ENCODE measurements at places on chromosomes 1 and 21.

DNA sequence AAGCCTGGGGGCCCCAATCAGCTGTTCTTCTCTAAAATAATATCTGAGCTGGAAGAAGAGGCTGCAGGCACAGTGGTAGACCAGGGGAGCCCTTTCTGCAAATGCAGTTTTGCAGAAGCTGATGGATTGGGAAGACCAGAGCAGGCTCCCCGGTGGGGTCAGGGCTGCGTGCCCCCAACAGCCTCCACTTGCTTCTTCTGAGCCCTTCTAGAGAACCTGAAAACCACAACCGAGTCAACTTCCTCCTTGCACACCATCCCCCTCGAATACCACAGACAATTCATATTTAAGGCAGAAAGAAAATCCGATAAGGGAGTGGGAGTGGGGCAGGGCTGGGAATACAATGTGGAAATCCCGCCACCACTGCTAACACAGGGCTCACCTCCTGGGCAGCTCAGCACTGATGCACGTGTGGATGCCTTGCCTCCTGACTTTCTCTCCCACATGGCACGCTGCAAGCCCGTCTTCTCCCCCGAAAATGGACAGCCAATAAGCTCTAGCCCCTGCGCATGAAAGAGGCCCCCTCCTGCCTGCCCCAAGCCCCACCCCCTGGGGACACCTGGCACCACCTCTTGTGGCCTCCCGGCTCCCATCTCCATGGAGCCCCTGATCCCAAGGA is 25.4 kb upstream of the ALDH4A1 start:
- DNase-seq = no peak

DNA sequence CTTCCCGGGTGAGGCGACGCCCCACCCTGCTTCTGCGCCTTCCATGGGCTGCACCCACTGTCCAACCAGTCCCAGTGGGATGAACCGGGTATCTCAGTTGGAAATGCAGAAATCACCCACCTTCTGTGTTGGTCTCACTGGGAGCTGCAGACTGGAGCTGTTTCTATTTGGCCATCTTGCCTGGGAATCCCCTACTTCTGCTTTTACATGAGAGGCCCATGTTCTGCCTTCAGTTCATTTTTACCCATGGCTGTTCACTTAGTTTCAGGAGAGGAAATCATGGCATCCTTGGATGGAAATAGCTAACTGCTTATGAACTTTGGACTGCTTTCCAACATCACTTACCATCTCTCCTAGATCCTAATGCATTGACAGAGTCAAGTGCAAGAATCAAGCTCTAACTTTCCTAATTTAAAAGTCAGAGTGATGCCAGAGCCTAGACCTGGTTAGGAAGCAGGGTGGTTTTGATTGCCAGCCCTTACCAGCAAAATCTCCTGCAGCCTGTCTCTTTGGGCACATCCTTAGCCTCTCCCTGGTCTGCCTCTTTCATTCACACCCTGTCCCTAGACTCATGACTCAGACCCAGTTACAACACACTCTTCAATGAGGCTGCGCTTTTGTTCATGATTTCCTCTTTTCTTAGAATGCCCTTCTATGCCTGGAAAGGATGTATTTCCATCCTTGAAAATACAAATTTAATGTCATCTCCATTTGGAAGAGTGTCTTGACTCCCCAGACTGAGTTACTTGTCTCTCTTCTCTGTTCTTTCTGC is 137.2 kb downstream of the KCTD3 start:
- no peak for DNase-seq

GRCh38 chr1:149967646-149968045 is 31.0 kb upstream of the MTMR11 start:
- no peak for DNase-seq

GRCh38 chr1:168783458-168784210 is 54.6 kb upstream of the DPT start:
- DNase-seq = no peak

GRCh38 chr1:153880962-153881361 is 41.8 kb downstream of the GATAD2B start:
- no peak for DNase-seq

DNA sequence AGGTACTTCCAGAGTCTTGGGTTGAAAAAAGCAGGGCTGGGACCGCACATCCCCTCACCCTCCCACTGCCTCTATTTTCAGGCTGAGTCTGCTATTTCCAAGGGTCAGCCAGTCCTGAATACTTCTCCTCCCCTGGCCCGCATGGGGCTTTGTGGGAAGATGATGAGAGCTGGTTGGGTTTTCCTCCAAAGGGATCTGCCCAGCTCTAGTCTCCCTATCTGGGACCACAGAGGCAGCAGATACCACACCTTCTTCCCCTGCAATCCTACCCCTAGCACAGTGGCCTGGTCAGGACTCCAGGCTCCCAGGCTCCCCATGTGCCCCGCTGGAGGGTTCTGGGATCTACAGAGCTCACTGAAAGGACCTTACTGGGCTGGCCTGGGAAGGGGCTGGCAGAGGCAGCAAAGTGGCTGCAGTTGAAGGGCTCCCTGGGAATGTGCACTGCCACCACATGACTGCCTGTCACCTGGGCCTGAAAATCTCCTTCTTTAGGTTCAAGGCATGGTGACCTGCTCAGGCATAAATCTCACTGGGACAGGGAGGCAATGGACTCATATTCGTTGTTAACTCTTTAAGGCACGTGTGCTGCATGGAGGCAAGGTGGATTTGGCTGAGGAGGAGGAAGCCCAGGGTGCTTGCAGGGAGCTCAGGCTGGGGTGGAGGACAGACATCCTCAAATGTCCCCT is 13.1 kb downstream of the CACNA1S start:
- DNase-seq = no peak

- no peak for DNase-seq
Observed at GRCh38 chr21:15090390-15090789, 25.6 kb upstream of the NRIP1 start.

- no peak for DNase-seq
Observed at GRCh38 chr1:2300004-2300771, 72.1 kb downstream of the SKI start.

- DNase-seq = no peak
Observed at GRCh38 chr1:56578963-56579875, at the start of gene PLPP3. Gene PLPP3 (minus strand): TSS chr1:56579563. CDS start chr1:56579016, 547 bp downstream.

DNA sequence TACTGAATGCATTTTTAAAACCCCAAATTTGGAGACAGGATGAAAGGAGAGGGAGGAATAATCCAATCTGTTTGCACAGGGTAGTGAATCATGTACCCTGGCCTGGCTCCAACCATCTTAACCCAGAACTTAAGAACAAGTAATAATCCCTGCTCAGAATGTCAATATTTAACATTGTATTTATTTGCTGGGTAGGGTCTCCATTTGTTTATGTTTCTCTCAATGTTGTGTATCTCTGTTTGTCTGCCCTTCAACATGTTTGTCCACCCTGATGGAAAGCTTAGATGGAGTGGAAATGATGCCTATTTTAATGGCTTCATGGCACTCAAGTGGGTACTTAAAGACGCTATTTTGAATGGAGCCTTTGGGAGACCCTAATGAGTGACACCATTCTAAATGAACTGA is 54.4 kb upstream of the CDC42BPA start:
- no peak for DNase-seq

DNA sequence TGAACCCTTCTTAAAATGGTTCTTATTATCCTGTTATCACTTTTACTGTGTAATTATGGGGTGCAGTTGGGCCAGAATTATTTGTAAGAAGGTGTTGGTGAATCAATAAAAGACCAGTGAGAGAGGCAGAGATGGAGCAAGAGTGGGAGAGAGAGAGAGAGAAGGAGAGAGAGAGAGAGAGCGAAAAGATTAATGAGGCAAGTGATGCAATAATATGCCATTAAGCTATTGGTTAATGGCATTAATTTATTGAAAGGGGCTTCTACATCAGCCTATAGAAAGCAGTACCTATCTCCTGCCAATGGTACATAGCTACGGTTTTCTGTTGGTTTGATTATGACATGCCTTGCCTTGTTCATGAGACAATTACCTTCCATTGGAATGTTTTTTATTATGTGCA is 388.7 kb downstream of the RPS6KC1 start:
- no peak for DNase-seq

DNA sequence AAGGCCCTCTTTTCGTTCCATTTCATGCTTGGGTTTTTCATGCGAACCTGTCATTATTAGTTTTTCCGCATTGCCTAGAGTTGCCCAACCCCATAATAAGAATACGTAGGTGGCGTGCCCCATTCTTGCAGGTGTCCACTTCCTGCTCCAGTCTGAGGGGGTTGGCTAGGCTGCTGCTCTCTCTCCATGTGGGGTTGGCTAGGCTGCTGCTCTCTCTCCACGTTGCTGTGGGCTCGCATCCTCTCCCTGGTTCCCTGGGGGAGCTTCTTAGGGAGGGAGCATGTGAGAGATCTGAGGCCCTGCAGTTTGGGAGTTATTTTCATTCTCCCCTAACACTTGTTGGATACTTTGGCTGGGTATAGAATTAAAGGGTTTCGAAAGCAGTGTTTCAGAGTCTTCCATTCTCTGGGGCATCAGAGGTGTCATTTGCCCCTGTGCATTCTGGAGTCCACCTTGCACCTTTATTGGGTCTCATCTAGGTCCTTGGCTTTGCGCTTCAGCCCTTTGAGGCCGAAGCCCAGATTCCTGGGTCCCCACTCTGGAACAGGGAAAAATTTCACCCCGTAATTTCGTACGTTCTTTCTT is 8.6 kb downstream of the C1orf35 start:
- no peak for DNase-seq

DNA sequence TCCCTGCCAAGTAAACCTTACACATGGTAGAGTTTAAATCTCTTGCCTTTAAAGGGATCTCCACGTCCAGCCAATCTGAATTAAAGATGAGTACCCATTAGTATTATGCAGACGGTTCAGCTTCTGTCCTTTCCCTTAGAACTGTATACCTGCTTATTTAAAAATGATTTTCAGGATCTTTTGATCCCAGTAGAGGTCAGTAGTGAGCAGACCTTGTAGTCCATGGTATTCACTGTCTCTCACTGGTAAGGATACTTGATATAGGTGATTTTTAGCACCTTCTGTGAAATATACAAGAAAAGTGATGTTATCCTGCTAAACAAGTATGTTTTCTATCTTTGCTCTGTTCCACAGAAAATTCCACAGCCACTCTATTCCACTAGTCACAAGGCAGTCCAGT is 1211.6 kb upstream of the ADGRL4 start:
- no peak for DNase-seq

GRCh38 chr1:167121375-167122120 is 27.7 kb downstream of the STYXL2 start:
- no peak for DNase-seq

GRCh38 chr1:181748013-181748412 is 264.7 kb downstream of the CACNA1E start:
- DNase-seq = no peak

DNA sequence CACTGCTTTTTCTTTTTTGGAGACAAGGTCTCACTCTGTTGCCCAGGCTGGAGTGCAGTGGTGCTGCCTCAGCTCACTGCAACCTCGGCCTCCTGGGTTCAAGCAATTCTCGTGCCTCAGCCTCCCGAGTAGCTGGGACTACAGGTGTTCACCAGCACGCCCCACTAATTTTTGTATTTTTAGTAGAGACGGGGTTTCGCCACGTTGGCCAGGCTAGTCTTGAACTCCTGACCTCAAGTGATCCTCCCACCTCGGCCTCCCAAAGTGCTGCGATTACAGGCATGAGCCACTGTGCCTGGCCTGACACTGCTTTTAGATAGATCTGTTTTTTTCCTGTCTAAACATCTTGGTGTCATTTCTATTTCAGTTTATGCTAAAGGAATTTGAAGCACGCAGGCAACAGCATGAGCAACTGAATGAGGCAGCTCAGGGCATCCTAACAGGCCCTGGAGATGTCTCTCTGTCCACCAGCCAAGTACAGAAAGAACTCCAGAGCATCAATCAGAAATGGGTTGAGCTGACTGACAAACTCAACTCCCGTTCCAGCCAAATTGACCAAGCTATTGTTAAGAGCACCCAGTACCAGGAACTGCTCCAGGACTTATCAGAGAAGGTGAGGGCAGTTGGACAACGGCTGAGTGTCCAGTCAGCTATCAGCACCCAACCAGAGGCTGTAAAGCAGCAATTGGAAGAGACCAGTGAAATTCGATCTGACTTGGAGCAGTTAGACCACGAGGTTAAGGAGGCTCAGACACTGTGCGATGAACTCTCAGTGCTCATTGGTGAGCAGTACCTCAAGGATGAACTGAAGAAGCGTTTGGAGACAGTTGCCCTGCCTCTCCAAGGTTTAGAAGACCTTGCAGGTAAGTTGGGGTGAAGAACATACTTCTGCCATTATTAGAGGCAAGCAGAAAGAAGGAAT is 106.1 kb upstream of the BMP8A start:
- DNase-seq = no peak

- no peak for DNase-seq
Observed at GRCh38 chr1:25796811-25797458, 3.1 kb upstream of the SELENON start.

DNA sequence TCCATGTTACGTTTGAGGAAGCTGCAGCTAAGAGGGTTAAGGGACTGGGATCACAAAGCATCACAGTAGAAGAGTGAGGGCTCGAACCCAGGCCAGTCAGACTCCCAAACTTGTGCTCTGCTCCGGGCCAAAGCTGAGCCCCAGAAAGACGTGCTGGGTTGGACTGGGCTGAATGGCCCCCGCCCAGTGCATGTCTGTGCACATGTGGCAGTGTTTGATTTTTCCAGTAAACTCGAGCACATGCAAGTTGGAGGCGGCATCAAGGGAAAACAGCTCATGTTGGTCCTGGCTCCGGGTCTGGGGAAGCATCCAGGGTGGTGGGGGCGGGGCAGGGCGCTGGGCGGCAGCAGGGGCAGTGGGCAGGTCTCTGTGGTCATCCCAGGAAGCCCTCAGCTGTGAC is 39.8 kb upstream of the WNT4 start:
- no peak for DNase-seq

- no peak for DNase-seq
Observed at GRCh38 chr1:166730299-166730888, 108.9 kb upstream of the POGK start.

GRCh38 chr1:112889052-112889768 is 66.8 kb downstream of the SLC16A1 start:
- DNase-seq = no peak

GRCh38 chr1:2091611-2092604 is 41.7 kb downstream of the PRKCZ start:
- peak; percentile 51 for DNase-seq

DNA sequence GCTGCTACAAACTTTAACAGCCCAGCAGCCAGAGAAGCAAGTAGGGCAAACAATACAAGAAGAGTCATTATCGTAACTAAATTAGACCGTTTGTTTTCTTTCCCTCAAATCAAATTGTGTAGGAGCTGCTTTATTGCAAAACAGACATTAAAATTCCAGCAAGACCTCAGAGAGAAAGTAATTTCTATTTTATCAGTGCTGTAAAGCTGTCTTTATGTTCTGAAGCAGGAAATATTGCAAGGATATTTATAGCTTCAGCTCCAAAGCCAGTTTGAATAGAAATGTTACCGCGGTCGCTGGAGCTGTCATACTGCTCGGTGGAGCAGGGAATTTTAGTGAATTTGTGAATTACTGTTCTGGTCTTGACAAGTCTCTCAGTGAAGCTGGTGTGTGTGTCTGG is 503.8 kb upstream of the PLXNA2 start:
- DNase-seq = no peak

- no peak for DNase-seq
Observed at GRCh38 chr1:228734881-228735801, at the start of gene RHOU. Gene RHOU (plus strand): TSS chr1:228735479. CDS start chr1:228735743, 264 bp downstream.

GRCh38 chr1:245133995-245134715 is 20.6 kb upstream of the KIF26B start:
- no peak for DNase-seq

- no peak for DNase-seq
Observed at GRCh38 chr1:172719694-172720138, 60.8 kb downstream of the FASLG start.

Measured in cortex of kidney (tissue), 1 donor.